Pancreas (tissue), 10 donors: ENCODE measurements at places on chromosomes 1 and 21. TPM values are rescaled to one million over a fixed set of nuclear protein-coding genes. Genes with fewer than 3 reads are reported as not detected.

GRCh38 chr1:88595355-88596002 is 88.6 kb upstream of the PKN2 start:
- no peak overlapping the region for H3K27ac ChIP-seq
- no peaks in the 10 kb centered on the region for H3K4me1 ChIP-seq
- no peaks in the 10 kb centered on the region for H3K36me3 ChIP-seq
- H3K27me3 ChIP-seq: no peaks in the 10 kb centered on the region

Gene TMEM50B
- 59.3 TPM for polyA plus RNA-seq

DNA sequence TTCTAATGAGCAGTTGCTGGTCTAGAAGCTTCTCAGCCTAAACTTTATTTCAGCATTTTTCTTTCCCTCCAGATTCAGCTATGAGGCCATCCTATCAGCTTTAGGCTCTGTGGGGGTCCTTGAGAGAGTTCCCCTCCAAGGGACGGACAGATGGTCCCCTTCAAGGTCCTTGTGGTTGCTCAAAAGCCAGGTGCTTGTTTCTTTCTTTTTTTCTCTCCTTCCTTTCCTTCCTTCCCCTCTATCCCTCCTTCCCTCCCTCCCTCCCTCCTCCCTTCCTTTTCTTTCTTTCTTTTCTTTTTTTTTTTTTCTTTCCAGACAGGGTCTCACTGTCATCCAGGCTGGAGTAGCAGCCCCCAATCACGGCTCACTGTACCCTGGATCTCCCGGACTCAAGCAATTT is 1.2 kb upstream of the IL6R start:
- H3K27ac ChIP-seq: no peak overlapping the region
- no peaks in the 10 kb centered on the region for H3K36me3 ChIP-seq
- H3K4me1 ChIP-seq: peaks cover 9% of the 10 kb centered on the region
- DNase-seq: no peak
- no peak overlapping the region for H3K4me3 ChIP-seq

Gene MYCL
- polyA plus RNA-seq: 1.4 TPM

- H3K27ac ChIP-seq: no peak overlapping the region
- no peaks in the 10 kb centered on the region for H3K4me1 ChIP-seq
- no peaks in the 10 kb centered on the region for H3K27me3 ChIP-seq
Observed at GRCh38 chr1:224080115-224080774, 33.7 kb upstream of the FBXO28 start.

DNA sequence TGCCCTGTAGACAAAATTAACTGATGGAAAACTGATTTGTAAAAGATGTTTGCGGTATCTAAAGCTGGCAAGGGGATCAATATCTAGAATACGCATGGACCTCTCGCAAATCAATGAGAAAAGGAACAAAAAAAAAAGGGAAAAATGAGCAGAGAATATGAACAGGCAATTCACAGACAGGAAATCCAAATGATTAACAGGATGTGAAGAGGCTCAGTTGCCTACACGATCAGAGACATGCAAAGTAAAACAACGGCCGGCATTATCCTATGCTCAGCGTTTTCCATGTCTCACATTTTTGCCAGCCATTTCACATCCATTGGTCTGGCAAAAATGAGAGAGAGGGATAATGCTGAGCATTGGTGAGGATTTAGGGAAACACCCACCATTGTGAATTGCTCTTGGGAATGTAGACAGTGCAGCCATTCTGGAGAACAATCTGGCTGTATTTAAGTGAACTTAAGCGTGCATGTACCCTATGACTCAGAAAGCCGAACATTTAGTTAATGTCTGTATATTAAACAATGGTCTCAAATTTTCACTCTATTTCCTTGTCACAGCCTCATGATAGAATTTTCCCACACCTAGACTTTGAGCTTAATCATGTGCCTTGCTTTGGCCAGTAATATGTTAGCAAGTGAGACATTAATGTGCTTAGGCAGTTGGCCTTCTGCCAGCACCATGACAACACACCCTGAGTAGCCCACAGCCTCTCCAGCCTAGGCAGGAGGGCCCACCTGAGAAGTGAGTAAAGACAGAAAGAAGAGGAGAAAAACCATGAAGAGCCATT is 61.0 kb upstream of the NBPF3 start:
- no peak overlapping the region for H3K4me3 ChIP-seq
- DNase-seq: no peak
- H3K4me1 ChIP-seq: no peaks in the 10 kb centered on the region
- H3K27me3 ChIP-seq: no peaks in the 10 kb centered on the region
- H3K36me3 ChIP-seq: no peaks in the 10 kb centered on the region

DNA sequence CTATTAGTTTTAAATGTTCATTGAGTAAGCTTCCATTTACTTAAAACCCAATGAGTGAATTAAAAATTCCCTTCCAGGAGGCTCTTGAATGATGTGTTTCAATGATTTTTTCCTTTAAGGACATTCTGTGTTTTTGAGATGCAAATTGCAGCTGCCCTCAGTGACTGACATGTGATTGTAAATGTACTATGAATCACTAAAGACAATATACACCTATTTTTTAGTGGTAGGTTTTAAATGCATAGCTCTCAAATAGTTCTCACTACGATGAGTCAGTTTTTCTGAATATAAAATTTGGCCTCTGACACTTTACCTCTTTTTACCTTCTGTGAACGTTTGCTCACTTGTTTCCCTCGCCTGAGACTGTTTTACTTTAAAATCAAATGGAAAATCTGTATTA is 204.7 kb downstream of the BARHL2 start:
- H3K4me1 ChIP-seq: no peaks in the 10 kb centered on the region
- H3K4me3 ChIP-seq: no peak overlapping the region
- H3K27me3 ChIP-seq: no peaks in the 10 kb centered on the region
- DNase-seq: no peak
- H3K27ac ChIP-seq: no peak overlapping the region

Gene OR2T35
- polyA plus RNA-seq: not detected
